ENCODE measurements at places on chromosomes 3 and 15.

DNA sequence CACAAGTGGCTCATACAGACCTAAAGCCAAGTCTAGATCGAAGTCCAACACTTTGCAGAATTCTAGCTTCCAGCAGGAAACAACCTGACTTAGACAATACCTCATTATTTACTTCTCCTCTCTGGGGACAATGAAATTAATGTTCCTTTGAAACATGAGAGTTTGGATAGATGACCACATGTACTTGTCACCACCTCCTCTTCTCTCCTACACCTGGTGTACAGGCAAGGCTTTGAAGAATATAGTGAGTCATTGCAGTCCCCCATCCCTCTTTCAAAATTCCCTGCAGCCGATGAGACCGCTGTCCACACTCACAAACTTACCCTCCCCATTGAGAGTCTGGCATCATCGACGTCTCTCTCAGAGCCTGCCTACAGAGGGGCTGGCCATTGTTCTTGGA, 189.0 kb upstream of the HES1 start:
- no peak for DNase-seq

GRCh38 chr3:186945255-186945823, 15.0 kb downstream of the ST6GAL1 start:
- DNase-seq, result no peak

DNA sequence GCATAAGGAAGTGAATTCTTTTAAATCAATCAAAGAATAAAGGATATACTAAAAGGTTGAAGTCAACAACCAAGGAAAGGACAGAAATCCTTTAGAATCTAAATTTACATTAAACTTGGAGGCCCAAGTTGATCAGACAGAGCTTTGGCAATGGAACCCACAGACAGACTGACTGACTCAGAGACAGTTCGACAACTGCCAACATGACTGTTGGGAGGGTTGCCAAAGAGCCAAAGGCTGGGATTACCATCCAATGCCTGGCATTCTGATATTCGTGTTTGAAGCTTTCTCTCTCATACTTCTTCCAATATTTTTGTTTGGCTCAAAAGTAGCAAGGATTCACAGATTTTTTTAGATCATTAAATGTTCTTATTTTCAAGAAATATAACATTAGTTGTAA, 406.1 kb downstream of the PLCL2 start:
- DNase-seq, result no peak

DNA sequence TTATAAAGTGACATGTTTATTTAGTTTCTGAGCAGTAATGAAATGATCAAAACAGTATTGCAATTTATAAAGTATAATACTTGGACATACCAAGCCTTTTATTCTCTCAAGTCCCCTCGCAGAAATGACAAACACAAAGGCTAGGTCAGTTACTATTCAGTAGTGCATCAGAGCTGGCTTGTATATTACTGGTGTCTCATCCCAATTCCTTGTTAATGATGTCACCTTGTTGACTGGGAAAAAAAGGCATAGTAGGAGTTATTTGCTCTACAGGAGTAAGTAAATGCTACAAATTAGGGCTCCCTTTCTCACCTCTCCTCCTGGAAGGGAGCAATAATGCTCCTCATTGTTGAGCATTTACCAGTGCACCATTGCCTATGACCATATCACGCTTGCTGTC, 317.6 kb downstream of the CHL1 start:
- DNase-seq, result no peak

DNA sequence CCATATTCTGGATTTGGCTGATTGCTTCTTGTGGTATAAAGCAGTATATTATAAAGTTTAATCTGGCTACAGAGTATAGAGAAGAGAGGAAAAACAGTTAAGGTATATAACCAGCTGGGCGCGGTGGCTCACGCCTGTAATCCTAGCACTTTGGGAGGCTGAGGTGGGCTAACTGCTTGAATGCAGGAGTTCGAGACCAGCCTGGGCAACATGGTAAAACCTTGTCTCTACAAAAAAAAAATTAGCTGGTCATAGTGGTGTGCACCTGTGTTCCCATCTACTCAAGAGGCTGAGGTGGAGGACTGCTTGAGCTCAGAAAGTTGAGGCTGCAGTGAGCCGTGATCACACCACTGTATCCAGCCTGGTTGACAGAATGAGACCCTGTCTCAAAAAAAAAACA, 7.3 kb downstream of the SLC12A6 start:
- no peak for DNase-seq

DNA sequence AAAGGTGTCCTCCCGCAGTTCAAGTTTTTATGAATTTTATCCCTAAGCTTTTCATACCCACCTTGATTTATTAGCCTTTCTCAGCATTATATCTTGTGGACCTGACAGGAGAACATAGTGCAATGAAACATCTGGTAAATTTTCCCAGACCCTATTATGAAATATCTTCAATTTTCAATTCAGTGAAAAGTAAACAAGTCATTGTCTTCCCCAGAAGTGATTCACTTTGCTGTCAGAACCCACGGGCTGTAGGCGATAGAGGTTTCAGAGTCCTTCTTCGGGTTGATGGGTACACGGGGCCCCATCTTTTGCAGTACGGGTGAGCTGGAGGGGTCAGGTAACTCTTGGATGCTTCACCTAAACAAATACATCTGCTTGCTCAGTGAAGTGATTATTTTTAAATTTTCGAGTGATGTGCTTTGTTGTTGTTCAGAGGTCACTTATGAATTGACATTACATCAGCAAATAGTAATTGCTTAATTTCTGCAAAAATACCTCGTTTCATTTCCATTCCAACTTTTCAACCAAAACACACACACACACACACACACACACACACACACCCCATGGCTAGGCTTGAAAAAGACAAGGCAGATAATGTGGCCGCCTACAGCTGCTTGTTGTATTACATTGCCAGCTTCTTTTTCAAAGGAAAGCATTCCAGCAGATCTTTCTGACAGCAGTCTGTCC, 102.9 kb downstream of the SEMA6D start:
- DNase-seq, result no peak

GRCh38 chr3:171428321-171428787, 31.9 kb downstream of the TNIK start:
- DNase-seq, result no peak

DNA sequence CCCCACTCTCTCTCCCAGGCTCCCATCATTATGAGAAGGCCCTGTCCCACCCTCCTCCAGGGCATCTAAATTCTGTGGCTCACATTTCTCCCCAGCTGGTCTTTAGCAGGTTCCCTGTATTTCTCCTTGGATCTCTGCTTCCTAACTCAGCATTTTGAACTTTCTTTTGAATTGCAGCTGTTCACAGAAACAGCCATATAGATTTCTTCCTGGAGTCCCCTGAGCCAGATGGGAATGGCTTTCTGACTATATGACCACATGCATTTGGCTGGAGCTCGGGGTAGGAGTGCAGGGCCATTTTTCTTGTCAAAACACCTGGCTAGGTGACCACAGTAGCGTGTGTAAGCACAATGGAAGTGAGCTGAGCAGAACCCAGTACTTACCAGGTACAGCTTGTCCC, 22.0 kb downstream of the RBP2 start:
- DNase-seq, result no peak

DNA sequence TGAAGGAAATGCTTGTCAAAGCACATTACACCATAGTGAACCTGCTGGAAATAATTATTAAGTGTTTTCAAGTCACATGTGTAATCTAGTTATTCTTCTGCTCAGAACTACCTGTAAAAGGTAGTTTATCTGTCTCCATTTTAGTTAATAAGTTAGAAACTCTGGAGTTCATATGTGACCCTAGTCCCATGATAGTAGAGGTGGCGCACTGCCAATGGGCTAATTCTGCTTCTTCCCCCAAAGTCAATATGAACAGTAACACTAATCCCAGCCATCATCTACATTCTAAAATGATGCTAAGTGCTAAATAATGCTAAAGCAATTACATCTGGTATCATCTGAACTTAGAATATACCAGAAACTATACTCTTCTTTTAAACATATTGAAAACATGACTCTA, 361.0 kb upstream of the NECTIN3 start:
- DNase-seq, result no peak

- DNase-seq, result peak; percentile 45
Observed at GRCh38 chr15:90839187-90840071, 29.0 kb upstream of the FURIN start.

GRCh38 chr15:52290800-52291199, 4.8 kb downstream of the MYO5C start:
- no peak for DNase-seq

DNA sequence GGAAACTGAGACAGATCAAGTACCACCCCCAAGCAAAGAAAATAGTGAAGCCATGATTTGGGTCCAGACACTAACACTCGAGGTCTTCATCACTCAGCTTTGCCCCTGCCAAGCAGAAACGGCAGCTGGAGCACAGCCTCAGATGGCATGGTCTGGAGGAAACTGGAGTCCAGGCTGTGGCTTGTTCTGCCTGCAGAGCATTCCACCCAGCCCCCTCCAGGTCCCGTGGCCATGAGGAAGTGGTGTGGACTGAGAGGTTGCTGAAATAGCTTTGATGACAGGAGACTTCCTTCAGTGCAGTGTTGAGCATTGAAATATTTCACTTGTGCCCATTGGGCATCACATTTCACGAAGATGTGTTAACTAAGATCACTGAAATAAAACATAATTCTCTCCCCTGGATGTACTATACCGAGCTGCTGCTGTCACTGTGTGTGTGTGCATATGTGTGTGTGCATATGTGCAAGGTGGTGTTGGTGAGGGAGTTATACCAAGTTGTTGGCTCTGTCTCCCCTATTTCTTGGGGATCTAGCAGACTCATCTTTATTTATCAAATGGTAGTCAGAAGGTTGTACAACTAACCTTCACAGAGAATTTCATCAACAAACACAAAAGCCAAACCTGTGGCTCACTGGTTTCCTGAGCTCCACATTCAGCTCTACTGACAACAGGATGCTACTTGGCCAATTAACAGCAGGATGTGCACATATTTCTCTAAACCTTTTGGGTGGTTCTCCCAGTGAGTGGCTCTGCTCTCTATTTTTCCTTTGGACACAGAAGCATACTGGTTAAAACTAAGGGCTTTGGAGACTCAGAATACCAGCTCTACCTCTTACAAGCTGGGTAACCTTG, 660.1 kb upstream of the CFAP20DC start:
- no peak for DNase-seq

GRCh38 chr3:50926868-50927267, 252.1 kb downstream of the DOCK3 start:
- DNase-seq, result no peak

GRCh38 chr3:50208677-50209344, 3.7 kb downstream of the SLC38A3 start:
- DNase-seq, result no peak

- no peak for DNase-seq
Observed at GRCh38 chr15:95287720-95288103, 1042.8 kb upstream of the NR2F2 start.

DNA sequence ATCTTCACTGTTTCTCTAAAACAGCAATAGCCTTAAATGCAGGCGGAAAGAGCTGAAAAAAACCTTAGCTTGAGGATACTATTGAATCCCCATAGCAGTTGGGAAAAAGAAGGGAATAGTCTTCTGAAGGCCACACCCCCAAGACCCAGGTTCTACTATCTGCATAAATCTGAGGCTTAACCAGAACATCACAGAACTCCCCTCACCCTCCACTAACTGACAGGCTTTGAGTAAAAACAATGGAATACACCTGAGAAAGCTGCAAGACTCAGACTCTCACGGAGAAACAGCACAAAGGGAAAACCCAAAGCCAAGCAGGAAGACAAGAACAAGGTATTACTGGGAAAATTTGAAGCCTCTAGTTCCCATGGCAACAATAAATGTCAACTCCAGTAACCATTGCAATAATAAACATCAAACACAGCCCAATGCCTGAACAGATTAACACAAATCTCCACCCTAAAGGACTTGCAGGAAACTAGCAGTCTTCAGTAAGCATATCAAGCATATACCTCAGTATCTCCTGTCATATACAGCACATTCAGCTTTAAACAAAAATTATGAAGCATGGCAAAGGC, 56.4 kb downstream of the TMCC1 start:
- no peak for DNase-seq

GRCh38 chr3:102531686-102532085, 96.9 kb downstream of the ZPLD1 start:
- DNase-seq, result no peak

DNA sequence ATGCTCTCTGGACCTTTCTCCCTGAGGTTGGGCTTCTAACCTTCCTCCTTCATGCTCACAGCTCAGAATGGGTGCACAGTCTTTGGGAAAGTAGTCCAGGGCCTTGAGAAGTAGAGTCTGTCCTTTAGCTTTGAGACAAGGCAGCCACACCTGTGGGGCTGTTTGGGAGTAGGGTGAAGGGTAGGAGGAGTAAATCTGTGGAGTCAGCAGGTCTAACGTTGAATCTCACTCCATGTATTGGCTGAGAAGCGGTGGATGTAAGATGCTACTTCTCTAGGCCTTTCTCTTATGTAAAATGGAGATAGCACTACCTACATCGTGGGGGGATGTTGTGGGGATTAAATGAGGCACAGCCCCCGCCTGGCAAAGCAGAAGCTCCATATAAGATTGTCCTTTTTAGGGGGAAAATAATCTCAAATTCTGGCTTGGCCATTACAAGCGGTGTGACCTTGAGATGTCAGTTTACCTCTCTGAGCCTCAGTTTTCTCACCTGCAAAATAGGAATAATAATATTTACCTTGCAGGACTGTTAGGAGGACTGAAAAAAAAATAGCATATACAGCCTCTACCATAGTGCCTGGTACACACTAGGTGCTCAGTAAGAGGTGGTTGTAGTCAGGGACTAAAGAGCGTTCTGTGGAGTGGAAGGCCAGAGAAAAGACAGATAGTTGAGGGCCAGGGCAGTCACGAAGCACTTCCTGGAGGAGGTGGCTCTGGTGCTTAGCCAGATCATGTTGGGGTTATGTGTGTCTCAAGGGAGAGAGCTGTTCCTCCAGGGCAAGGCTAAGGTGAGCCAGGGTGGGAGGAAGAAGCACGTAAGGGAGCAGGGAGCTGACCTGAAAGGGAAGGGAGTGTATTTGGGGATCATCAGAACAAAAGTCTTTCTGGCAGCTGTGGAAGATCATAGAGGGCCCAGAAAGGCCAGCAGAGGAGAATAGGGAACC, 82.8 kb upstream of the MRPS22 start:
- DNase-seq, result no peak

DNA sequence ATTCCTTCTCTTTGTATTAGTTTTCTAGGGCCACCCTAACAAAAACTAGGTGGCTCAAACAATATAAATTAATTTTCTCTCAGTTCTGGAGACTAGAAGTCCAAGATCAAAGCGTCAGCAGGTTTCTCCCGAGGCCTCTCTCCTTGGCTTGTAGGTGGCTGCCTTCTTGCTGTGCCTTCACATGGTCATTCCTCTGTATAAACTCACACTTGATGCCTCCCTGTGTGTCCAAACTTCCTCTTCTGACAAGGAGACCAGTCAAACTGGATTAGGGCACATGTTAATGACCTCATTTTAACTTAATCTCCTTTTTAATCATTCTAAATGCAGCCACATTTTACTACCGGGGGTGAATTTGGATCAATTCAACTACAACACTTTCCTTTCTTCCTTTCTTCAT, 691.1 kb downstream of the DIPK2A start:
- no peak for DNase-seq

All from SIG-M5 (cell line).